ENCODE measurements at places on chromosomes 4 and X. TPM values are rescaled to one million over a fixed set of nuclear protein-coding genes. Genes with fewer than 3 reads are reported as not detected.

Gene S100G
- total RNA-seq: not detected

Gene SLC34A2
- not detected for total RNA-seq

Gene TBC1D8B
- 36.2 TPM for total RNA-seq

Gene CDKL2
- total RNA-seq: 0.88 TPM

Gene AASDH
- 11.3 TPM for total RNA-seq

Gene TLR1
- total RNA-seq: 0.60 TPM

Gene MAGEC2
- not detected for total RNA-seq

Gene XAGE2
- not detected for total RNA-seq

Gene SH3TC1
- 5.1 TPM for total RNA-seq

Gene STK32B
- 1.6 TPM for total RNA-seq

Gene AVPR2
- not detected for total RNA-seq

Gene FMR1NB
- total RNA-seq: not detected

Gene PAK3
- 2.2 TPM for total RNA-seq

Gene STBD1
- total RNA-seq: 9.3 TPM

Gene SPATA4
- total RNA-seq: under 0.01 TPM

Gene BMPR1B
- total RNA-seq: 0.74 TPM

Gene BEND2
- not detected for total RNA-seq

Gene RBPJ
- total RNA-seq: 136 TPM

Gene IL2
- total RNA-seq: not detected

Gene SAGE1
- total RNA-seq: not detected

Gene UGT2A1
- total RNA-seq: not detected

Gene VCX3A
- total RNA-seq: not detected

Gene RBM46
- total RNA-seq: not detected

Gene CLDN24
- not detected for total RNA-seq

Gene CYTL1
- 1.5 TPM for total RNA-seq

Gene PLXNB3
- 6.2 TPM for total RNA-seq
